ENCODE measurements at places on chromosomes 5 and 9. TPM values are rescaled to one million over a fixed set of nuclear protein-coding genes. Genes with fewer than 3 reads are reported as not detected.
A peak's percentile ranks its signal among the peaks of the same experiment; 100 is the strongest.

SPATA31D4 gene
- total RNA-seq, result not detected

DMRT2 gene
- not detected for total RNA-seq

TICAM2 gene
- 2.6 TPM for total RNA-seq

ASS1 gene
- total RNA-seq, result 123 TPM

CCDC152 gene
- total RNA-seq, result 0.86 TPM

MLLT3 gene
- total RNA-seq, result 13.6 TPM

TMEM141 gene
- total RNA-seq, result 122 TPM

MACIR gene
- 5.0 TPM for total RNA-seq

DNAJC18 gene
- total RNA-seq, result 8.4 TPM

FAM221B gene
- total RNA-seq, result not detected

CTSV gene
- not detected for total RNA-seq

- DNase-seq, result no peak
- H3K36me3 ChIP-seq, result no peaks in the 10 kb centered on the region
- H3K27ac ChIP-seq, result no peak overlapping the region
- peaks cover 3% of the 10 kb centered on the region for H3K27me3 ChIP-seq
Measured at GRCh38 chr5:959581-960531, 48.7 kb upstream of the NKD2 start.

DNA sequence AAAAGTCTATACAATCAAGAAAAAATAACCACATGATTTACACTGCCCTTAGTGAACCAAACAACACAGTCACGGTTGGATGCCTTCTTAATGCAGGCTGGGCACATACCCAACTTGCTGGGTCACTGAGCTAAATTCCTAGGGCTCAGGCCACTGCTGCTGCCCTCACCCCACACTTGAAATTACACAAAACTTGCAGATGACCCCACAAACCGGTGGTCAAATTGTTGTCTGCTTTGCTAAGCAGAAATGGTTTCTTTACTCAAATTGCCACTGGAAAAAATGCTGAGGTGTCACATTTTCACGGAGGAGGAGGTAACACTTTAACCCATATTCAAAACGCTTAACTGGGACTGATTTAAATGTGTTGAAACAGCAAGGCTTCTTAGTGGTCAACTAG lies 62.4 kb downstream of the HMHB1 start:
- H3K36me3 ChIP-seq, result no peaks in the 10 kb centered on the region
- no peak overlapping the region for H3K27ac ChIP-seq
- no peaks in the 10 kb centered on the region for H3K27me3 ChIP-seq
- no peak overlapping the region for H3K4me3 ChIP-seq
- no peaks in the 10 kb centered on the region for H3K4me1 ChIP-seq

DNA sequence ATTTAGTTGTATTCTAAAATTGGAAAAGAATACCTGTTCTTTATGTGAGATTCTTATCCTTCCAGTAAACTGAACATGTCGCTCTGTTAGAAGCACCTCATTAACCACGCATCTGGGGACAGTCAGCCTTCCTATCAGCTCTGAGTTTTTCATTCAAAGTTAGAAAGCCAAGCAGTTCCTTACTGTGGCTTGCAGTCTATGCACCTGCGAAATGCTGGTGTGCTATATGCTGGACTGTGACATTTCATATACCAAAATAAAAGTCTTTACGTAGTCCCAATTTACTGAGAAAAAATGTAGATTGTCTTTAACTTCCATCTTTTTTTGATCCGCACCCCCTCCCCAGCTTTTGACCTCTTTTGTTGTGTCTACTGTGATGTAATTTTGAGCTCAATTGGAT lies 4.3 kb downstream of the ANP32B start:
- no peak overlapping the region for H3K4me3 ChIP-seq
- H3K27ac ChIP-seq, result no peak overlapping the region
- no peaks in the 10 kb centered on the region for H3K36me3 ChIP-seq
- peaks cover 40% of the 10 kb centered on the region for H3K4me1 ChIP-seq

DNA sequence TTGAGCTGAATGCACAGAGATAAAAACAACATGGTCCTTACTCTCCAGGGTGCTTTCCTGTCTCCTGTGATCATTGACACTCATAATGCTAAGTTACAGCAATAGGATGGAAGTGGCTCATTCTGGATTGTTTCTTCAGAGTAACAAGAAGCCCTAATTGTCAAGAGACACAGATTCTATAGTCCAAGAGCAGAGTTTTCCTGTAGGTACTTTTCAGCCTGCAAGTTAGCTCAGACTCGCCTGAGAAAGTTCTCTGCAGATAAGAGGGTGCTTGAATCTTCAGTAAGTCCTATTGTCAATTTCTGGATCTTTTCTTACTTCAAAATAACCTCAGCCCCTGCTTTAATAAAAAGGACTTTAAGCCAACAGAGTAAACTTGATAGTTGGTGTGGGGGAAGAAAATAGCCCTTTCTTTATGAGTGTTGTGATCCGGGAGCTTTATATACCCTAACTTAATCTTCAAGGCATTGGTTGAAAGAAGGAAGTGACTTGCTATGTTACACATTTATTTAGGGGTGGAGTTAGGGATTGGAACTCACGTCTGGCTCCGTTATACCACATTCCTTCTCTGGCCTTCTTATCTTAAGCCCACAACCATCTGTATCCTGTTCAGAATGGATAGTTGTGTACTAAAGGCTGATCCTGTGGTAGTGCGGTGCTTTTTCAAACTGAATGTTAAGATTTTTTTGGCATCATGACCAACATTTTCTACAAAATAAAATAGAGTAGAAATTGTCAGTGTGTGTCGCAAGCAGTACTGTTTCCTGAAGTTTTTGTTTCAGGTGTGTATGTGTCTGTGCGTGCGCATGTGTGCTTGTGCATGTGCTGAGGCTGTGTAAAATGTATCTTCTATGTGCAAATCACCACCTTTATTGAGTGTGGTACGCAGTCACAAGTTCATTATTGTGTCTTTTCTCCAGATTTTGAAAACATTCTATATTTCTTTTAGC lies 173.9 kb downstream of the WDR70 start:
- no peak for DNase-seq
- H3K27ac ChIP-seq, result no peak overlapping the region
- peaks cover 12% of the 10 kb centered on the region for H3K4me1 ChIP-seq
- no peaks in the 10 kb centered on the region for H3K36me3 ChIP-seq
- no peaks in the 10 kb centered on the region for H3K27me3 ChIP-seq

DNA sequence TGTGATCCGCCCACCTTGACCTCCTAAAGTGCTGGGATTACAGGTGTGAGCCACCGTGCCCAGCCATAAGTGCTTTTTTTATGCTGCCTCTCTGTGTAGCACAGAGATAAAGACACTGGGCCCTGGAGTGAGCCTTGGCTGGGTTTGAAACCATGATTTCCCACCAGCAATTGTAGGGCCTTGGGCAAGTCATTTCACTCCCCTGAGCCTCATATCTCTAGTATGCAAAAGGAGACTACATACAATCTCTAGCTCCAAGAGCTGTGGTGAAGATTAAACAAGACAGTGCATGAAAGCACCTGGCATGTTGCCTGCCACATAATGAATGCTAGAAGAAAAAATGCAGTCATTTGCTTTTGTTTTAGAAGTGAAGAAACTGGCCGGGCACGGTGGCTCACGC lies 3.9 kb downstream of the FABP6 start:
- peaks cover 3% of the 10 kb centered on the region for H3K4me1 ChIP-seq
- H3K4me3 ChIP-seq, result no peak overlapping the region
- no peak for DNase-seq
- no peaks in the 10 kb centered on the region for H3K27me3 ChIP-seq

- no peak overlapping the region for H3K27ac ChIP-seq
- no peak overlapping the region for H3K4me3 ChIP-seq
- no peaks in the 10 kb centered on the region for H3K36me3 ChIP-seq
- no peaks in the 10 kb centered on the region for H3K27me3 ChIP-seq
- H3K4me1 ChIP-seq, result no peaks in the 10 kb centered on the region
Measured at GRCh38 chr5:21823588-21823987, 1029.6 kb downstream of the CDH12 start.

DNA sequence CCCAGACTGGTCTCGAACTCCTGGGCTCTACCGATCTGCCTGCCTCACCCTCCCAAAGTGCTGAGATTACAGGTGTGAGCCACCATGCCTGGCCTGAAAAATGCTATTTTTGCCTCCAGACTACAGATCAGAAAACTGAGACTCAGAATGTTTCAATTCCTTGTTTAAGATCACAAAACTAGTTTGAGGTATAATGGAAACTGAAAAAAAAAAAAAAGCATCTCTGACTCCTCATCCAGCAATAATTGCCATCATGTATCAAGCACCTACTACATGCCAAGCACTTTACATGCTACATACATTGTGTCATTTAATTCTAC lies 35.6 kb downstream of the PLAC8L1 start:
- no peak overlapping the region for H3K4me3 ChIP-seq
- peak overlapping the region; percentile 85 for H3K27ac ChIP-seq
- H3K4me1 ChIP-seq, result peaks cover 10% of the 10 kb centered on the region
- H3K36me3 ChIP-seq, result no peaks in the 10 kb centered on the region
- no peak for DNase-seq

DNA sequence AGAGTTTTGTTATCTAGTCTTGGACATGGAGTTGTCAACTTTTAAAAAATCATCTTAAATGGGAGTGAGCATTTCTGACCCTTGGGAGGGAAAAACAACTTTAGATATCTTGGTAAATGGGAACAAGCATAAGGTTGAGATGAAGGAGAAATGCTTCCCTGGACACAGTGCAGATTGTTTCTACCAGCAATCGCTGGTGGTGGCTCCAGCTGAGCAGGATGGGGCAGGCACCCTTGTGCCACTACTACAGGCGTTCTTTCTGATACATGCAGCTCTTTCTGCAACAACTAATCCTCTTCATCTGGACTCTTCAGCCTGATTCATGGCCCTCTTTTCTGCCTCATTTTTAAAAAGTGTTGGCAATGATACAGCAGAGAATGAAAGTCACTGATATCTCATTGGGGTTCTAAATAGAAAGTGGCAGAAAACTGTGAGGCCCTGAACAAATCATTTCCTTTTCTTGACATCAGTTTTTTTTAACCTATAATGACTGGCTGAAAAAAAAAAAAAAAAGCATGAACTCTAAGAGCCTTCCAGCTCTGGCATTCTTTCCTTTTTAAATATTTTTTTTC lies 409.4 kb upstream of the PTGER4 start:
- no peak overlapping the region for H3K27ac ChIP-seq
- H3K4me1 ChIP-seq, result no peaks in the 10 kb centered on the region
- DNase-seq, result no peak
- H3K36me3 ChIP-seq, result no peaks in the 10 kb centered on the region
- H3K27me3 ChIP-seq, result no peaks in the 10 kb centered on the region

DNA sequence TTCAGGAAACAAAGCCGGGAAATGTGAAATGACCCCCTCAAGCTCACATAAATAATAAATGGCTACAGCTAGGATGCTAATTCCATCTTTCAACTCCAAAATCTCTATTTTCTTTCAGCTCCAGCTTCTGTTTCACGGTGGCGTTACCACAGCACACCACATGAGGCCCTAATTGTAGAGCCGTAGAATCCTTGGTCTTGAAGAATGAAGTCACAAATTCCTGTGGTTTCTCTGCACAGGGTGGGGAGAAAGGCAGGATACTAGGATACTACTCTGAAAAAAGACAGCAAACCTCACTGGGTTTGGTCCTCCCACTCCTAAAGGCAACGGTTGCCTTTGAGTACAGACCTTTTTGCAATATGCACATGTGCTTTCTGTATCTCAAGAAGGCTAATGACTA lies 13.9 kb upstream of the RARS1 start:
- H3K36me3 ChIP-seq, result no peaks in the 10 kb centered on the region
- H3K4me1 ChIP-seq, result no peaks in the 10 kb centered on the region
- DNase-seq, result no peak
- no peaks in the 10 kb centered on the region for H3K27me3 ChIP-seq
- no peak overlapping the region for H3K27ac ChIP-seq

DNA sequence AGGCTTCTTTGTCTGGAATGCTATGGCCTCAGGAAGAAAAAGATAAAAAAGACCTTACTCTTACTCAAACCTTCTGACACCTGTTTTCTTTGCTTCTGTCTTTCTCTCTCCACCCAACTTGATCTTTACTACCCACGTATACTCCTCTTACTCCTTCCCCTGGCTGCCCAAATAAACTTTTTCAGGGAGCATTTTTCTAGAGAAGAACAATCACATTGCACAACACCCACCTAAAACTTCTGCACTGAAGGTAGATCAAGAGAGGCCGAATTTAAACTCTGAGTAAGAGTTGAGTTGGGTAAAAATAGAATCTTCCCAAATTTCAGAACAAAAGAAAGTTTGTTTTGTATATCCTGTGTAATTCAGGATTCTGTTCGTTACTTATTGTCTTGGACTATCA lies 3.9 kb downstream of the TEX48 start:
- DNase-seq, result no peak
- H3K4me3 ChIP-seq, result no peak overlapping the region
- no peaks in the 10 kb centered on the region for H3K4me1 ChIP-seq

- peak overlapping the region; percentile 80 for H3K4me3 ChIP-seq
- DNase-seq, result no peak
- H3K27me3 ChIP-seq, result no peaks in the 10 kb centered on the region
- no peaks in the 10 kb centered on the region for H3K36me3 ChIP-seq
- peak overlapping the region; percentile 95 for H3K27ac ChIP-seq
Measured at GRCh38 chr9:127979333-127980059, 1.3 kb downstream of the EEIG1 start.

- no peak for DNase-seq
- peaks cover under 1% of the 10 kb centered on the region for H3K36me3 ChIP-seq
- H3K4me3 ChIP-seq, result no peak overlapping the region
- H3K27me3 ChIP-seq, result no peaks in the 10 kb centered on the region
- H3K27ac ChIP-seq, result no peak overlapping the region
- H3K4me1 ChIP-seq, result peaks cover 13% of the 10 kb centered on the region
Measured at GRCh38 chr9:92328225-92328624, 2.5 kb downstream of the CENPP start.

- H3K4me3 ChIP-seq, result no peak overlapping the region
- DNase-seq, result no peak
- H3K27me3 ChIP-seq, result no peaks in the 10 kb centered on the region
- H3K4me1 ChIP-seq, result no peaks in the 10 kb centered on the region
Measured at GRCh38 chr9:11871852-11872251, 821.3 kb upstream of the TYRP1 start.

DNA sequence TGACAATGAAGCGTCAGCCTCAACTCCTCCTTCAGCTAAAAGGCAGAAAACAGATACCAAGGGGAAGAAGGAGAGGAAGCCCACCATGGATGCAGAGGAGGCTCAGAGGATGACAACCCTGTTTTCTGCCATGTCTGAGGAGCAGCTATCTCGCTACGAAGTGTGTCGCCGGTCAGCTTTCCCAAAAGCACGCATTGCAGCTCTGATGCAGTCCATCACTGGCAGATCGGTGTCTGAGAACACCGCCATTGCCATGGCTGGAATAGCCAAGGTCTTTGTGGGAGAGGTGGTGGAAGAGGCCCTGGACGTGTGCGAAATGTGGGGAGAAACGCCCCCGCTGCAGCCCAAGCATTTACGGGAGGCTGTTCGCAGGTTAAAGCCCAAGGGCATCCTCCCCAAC lies 968 bp downstream of the TAF11L11 start:
- no peak for DNase-seq
- H3K4me3 ChIP-seq, result no peak overlapping the region
- no peaks in the 10 kb centered on the region for H3K36me3 ChIP-seq
- H3K27ac ChIP-seq, result no peak overlapping the region

- H3K4me3 ChIP-seq, result no peak overlapping the region
- H3K27me3 ChIP-seq, result no peaks in the 10 kb centered on the region
- no peaks in the 10 kb centered on the region for H3K36me3 ChIP-seq
- no peaks in the 10 kb centered on the region for H3K4me1 ChIP-seq
Measured at GRCh38 chr5:2155556-2155955, 272.8 kb upstream of the IRX4 start.

All from heart left ventricle (tissue), 16 donors.